Breast epithelium (tissue), 4 donors: ENCODE measurements at places on chromosomes 3 and 15.

DNA sequence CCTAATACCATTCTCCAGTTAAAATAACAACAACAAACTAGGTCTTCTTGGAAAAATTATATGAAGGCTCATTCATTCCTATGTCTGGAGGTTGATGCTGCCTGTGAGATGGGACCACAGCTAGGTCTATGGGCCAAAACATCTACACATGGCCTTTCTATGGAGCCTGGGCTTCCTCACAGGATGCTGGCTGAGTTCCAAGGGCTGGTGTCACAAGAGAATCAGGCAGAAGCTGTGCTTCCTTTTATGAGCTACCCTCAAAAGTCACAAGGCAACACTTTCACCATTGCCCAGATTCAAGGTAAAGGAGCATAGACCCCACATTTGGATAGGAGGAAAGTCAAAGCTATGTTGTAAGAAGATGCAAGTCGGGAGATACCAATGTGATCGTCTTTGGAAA, 4.6 kb upstream of the RTP2 start:
- DNase-seq = no peak

- DNase-seq = no peak
These were observed 85.6 kb downstream of the OSBPL10 start for GRCh38 chr3:31895471-31895870.

DNA sequence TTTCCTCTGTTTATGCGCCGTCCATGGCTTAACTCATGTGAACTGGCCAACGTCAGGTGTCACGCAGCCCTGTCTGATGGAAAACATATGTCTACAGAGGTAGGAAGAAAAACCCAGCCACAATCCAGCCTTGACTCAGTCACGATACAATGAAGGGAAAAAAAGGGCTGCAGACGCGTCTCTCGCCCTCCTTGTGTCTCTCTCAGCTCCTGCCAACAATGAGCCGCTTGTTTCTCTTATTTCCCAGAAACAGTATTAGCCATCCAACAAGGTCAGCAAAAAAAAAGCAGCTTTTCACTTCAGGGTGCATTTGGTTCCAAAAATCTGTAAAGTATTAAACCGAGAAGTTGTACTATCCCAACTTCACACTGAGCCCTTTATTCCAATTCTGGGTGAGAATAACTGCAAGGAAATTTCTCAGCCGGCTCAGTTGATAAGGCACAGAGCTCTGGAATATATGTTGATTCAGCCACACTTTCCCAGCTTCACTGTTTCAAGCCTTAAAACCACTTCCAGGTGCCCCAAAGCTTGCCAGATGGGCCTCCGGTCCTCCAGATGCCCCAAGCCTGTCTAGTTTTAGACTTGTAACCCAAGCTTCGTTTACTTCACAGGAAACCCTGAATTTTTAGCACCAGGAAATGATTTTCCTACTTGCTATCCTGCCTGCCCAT, 79.4 kb downstream of the TM4SF4 start:
- peak; percentile 57 for DNase-seq

- no peak for DNase-seq
These were observed 11.5 kb downstream of the THAP10 start for GRCh38 chr15:70880781-70881180.

DNA sequence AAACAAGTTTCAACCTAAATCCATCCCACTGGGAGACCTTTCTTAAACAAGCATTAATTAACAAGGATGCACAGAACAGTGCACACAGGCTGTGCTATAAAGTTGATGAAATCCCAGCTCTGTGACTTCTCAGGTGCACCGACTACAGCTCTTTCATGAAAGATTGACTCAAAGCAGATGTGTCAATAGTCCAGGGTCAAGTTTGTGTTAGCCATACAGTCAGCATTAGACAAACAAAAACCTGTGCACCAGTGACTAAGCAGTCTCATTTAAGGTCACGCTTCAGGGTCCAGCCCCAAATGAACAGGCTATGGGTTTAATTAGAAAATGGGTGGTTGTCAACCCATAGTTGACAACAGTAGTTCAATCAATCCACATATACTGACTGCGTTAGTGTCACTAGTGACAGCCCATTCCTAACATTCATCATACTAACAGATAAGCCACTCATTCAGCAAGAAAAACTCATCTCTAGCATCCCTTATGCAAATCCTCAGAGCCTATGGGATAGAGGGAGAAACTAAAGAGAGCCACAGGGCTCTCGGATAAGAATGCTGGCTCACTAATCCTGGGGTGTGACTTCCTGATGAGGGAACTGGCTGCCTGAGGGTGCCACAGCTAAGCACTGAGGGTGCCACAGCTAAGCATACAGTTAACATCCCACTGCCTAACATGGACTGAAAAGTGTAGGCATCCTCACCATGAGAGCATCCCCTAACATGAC, 84.1 kb downstream of the WNT5A start:
- no peak for DNase-seq

DNA sequence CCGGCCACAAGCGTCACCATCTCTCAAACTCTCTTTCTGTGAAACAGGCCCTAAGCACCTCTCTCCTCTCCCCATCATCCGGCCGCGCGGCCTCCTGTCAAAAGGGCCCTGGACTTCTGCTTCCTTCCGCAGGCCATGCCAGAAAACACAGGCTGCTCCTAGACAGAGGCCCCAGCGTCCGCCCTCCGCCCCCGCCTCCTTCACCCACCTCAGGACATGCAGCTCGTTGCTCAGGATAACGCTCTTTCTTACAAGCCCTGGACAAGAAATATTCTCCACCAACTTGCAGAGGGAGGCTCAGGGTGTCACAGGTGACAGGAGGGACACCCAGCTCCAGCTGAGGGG, 212.0 kb downstream of the XXYLT1 start:
- DNase-seq = no peak

DNA sequence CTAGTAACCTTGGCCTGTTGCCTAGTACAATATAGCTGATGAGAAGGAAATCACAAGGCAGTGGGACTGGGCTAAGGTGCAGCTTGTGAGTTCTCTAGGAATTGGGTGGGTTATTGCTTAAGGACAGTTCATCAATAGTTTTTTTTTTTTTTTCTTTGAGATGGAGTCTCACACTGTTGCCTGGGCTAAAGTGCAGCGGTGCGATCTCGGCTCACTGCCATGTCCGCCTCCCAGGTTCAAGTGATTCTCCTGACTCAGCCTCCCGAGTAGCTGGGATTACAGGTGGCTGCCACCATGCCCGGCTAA, 11.5 kb downstream of the ACKR2 start:
- no peak for DNase-seq

GRCh38 chr3:197749315-197749600, 425 bp upstream of the FYTTD1 start:
- DNase-seq = no peak

- no peak for DNase-seq
These were observed 4.8 kb downstream of the TKT start for GRCh38 chr3:53250881-53251605.

- no peak for DNase-seq
These were observed 20.1 kb upstream of the GOLGA6L2 start for GRCh38 chr15:23467110-23467600.

DNA sequence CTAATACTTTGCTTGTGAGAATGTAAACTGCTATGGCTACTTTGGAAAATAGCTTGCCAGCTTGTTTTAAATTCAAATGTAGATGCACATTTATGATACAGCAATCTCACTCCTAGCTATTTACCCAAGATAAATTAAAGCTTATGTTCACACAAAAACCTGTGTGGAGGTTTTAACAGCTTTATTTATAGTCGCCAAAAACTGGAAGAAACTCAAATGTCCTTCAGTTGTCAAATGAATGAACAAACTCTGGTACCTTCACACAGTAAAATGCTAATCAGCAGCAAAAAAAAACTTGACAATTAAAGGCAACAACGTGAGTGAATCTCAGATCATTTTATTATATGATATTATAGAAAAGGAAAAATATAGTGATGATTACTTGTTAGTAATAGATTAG, 248.6 kb upstream of the NECTIN3 start:
- no peak for DNase-seq

DNA sequence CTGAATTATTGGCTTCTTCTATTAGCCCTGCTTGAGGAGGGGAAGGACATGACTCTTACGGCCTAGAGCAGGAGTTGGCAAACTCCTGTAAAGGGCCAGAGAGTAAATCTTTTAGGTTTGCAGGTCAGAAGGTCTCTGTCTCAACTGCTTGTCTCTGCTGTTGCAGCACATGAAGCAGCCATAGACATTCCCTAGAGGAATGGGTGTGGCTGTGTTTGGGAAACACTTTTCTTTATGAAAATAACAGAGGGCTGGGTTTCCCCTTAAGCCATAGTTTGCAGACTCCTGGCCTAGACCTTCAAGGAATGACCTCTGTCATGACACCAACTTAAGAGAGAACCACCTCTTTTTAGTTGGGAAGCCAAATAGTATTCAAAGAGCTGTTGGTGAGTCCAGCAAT, 10.3 kb downstream of the TRAK1 start:
- DNase-seq = no peak

GRCh38 chr3:136387031-136387430, 136.9 kb downstream of the PCCB start:
- no peak for DNase-seq

- no peak for DNase-seq
These were observed 1.4 kb downstream of the MGLL start for GRCh38 chr3:127820826-127821313.

DNA sequence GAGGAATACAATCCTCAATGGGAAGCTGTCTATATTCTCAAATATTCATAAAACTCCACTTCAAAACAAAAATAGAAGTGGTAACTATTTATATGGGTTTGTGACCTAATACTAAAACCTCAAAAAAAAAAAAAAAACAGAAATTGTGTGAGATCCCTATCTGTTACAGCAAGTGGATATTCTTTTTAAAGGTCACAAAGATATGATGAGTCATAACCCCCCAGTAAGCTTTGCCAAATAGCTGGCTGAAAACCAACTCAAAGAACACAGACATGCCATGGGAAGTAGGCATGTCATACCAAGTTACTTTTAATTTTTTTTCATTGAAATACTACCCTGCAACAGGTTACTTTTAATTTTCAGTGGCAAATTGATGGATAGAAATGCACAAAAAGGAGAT, 62.5 kb downstream of the CBLB start:
- no peak for DNase-seq

DNA sequence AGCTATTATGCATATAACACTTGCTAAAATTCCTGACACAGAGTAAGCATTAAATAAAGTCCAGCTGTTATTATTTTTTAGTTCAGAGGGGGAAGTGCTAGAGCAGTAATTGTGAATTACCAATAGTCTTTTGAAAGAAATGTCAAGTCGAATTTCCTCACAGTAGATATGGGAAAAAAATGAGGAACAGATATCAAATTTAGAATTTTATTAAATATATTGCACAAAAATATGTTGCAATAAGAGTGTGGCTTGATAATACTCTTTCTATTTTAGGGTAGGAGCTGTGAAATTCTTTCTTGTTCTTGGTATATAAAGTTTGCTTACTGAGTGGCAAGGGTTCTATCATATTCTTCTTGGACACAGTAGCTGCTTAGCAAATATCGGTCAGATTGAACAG, 181.3 kb downstream of the NFKBIZ start:
- no peak for DNase-seq

GRCh38 chr3:150059729-150060128, 89.0 kb upstream of the PFN2 start:
- no peak for DNase-seq

GRCh38 chr3:66350601-66351000, 129.8 kb downstream of the SLC25A26 start:
- DNase-seq = no peak

DNA sequence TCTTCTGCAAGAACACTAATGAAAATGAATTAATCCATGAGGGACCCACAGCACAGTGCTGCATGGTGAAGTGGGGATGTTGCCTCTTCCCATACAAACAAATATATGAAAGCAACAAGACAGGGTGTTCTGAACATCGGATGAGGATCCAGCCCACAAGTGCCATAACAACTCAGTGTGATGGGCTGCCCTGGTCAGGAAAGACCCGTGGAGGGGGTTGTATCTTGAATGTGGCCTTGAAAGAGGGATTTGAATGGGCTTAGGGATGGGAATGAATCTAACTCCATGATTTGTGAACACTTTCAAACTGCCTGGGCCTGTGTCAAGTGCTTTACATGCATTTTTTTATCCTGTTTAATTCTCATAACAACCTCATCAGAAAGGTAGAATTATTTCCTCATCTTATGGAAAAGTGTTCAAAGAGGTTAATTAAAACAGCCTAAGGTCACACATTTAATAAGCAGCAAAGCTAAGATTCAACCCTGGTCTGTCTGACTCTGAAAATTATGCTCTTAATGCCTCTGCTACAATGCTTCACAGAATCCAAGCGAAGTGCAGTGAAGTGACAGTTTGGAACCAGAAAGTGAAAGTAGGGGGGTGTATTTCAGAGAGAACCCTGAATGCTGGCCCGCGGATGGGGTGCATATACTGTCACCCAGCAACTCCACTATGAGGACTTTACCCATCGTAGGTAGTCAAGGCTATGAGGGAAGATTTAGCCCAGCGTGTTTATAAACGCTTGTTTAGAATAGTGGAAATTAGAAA, 65.6 kb upstream of the HEG1 start:
- no peak for DNase-seq

- DNase-seq = no peak
These were observed 81.5 kb downstream of the SLC25A26 start for GRCh38 chr3:66302288-66302687.

DNA sequence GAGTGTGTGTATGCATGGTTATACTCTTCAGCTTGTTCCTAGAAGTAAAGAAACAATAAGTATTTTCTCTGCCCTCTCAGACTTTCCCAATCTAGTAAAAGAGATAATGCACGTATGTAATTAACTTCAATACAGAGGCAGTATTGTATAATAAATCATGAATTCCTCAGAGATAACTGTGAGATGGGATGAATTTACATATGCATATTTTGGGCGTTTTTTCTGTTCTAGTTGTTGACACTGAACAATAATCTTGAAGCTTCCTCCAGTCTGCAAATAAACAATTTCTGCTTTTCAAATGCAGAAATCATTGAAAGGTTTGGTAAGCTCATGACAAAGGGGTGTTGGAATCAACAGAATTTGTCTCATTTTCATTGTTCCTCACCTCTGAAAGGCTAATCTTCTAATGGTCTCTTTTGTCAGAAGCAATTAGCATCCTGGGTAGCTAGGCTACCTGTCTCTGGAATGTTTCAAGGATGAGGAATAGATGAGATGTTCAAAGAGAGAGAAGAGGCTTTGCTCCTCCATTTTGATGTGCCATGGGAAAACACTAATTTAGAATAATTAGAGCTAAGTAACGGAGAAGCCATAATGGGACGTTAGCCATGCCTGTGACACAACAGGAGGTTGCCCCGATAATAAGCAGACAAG, 43.3 kb upstream of the SIAH2 start:
- DNase-seq = no peak

GRCh38 chr15:45331972-45332371, 46.4 kb downstream of the GATM start:
- no peak for DNase-seq
